Esophagus squamous epithelium (tissue), 5 donors: ENCODE measurements at places on chromosomes 3 and 15.

DNA sequence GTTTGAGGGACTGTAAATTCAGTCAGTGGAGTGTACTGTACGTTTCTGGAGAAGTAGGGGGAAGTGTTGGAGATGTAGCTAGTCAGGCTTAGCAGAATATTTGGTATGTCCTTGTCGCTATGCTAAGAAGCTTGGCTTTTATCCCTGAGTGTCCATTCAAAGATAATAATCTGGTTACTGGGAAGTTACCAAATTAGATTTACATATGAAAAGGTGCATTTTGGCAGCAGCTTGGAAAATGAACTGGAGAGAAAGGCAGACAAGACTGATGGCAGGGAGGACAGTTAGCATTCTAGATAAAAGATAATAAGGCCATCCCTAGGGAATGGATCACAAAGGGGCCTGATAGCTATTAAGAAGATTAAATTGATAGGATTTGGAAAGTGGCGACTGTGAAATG lies 58.7 kb downstream of the P2RY1 start:
- DNase-seq: no peak

DNA sequence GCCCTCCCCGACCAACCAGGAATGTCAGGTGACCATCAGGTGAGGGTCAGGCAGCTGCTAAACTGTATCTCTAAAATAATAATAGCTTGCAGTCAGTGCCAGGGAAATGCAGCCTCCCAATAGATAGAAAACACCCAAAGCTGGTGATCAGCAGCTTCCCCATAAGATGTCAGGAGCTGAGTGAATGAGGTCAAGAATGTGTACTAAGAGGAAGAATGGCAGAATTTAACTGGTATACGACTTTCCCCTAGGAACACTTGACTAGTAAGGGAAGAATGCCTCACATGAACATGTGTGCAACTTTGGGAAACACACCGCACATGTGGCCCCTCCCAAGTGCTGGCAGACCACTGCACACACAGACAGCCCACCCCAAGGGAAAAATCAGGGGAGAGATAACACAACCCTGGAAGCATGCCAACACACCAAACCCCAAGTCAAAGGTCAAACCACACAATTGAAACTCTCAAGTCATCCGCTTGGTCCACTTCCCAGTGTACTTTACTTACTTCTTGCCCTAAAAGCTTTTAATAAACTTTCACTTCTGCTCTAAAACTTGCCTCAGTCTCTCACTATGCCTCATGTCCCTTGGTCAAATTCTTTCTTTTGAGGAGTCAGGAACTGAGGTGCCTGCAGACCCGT lies 806.5 kb downstream of the OTOL1 start:
- no peak for DNase-seq

DNA sequence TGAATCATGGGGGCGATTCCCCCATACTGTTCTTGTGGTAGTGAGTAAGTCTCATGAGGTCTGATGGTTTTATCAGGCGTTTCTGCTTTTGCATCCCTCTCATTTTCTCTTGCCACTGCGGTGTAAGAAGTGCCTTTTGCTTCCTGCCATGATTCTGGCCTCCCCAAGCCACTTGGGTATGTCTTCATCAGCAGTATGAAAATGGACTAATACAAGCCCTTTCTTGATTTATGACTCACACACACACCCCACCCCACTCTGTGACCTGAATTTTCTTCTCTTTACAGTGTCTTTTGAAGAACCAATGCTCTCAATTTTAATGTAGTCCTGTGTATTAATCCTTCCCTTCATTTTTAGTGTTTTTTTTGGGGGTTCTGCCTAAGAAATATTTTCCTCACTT lies 244.8 kb downstream of the PLCL2 start:
- no peak for DNase-seq

DNA sequence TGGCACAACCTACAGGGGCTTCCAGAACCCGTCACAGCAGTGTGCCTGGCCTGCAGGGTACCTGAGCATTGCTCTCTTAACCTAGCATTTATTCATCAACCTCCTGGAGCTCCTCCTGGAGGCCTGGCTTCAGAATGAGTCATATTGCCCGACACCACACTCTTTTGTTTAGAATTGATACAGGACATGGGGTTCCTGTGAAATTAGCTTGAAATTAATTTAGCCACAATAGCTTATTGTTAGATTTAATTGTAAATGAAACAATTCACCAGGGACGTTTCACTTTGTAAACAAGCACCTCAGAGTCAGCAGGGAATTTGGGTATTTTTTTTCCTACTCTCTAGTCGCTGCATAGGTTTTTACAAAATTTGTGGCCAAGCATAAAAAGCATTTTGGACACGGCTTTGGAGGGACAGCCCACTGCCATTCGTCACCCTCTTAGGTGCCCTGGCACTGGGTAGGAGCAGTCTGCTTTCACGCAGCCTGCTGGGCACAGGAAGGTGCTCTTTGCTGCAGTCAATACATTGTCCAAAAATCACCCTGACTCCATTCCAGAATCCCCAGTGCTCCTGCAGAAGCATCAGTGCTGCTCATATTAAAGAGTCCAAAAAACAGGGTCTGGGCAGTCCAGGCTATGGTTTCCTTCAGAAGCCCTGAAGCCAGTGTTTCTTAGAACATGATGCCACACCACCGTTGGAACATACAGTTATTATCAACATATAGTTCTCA lies 60.8 kb upstream of the MEF2A start:
- no peak for DNase-seq

DNA sequence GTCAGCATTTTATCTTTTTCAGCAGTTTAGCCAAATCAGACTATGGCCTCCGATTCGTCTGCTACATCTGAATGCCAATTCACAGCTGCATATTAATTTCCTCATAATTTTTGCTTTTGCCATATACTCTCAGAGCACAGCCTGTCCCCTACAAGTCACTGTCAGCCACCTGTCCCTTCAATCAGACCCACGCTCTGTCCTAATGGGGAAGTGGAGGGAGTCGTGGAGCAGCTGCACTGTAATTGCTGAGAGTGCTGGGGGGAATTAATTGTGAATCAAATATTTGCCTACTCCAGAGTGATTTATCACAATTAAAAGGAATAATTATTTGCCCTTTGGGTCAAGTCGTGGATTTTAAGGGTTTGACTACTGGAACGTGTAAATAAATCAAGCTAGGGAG lies 75.5 kb downstream of the EBLN2 start:
- DNase-seq: no peak

DNA sequence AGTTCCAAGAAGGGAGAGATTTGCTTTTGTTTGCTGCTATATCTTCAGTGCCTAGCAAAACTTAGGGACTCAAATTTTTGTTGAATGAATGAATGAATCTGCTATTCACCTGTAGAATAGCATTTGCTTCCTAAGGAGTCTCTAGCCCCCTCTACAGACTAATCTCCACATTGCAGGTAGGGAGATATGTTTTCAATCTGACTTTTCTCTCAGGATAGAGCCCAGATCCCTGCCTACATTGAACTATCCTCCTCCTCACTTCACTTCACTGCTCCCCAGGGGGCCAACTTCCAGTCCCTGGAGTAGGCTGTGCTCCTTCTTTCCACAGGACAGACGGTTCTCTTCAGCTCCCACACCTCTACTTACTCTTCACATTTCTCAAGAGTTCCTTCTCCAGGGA lies 81.9 kb upstream of the PTX3 start:
- DNase-seq: no peak

GRCh38 chr15:41994772-41995475 lies 22.6 kb upstream of the EHD4 start:
- DNase-seq: no peak

DNA sequence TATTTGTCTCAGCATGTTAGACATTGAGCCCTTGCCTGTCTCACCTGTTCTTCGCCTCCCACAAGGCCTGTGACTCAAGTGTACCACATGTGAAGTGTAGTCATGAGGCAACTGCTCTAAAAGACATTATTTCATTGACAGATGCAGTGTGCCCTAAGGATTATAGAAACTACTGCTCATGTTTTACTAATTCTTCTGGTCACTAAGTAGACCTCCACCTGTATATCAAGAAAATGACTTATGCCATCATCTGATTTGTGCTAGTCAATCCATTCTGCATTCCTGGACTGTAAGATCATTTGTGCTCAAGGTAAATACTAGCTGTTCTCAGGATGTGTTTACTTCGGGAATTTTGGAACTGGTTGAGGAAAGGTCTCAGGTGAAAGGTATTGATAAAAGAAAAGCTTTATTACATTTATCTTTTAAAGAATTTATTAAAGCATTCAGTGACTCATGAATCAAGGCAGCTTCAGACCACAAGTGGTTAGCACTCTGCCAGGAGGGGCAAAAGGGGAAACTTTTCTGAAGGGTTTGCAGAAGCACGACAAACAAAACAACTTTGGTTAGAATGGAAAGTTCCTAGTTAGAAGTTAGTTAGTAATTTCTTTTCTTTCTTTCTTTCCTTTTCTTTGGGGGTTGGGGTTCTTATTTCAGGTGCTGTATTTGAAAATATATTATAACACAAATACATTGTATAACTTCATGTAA lies 465.3 kb upstream of the CBLB start:
- DNase-seq: no peak

DNA sequence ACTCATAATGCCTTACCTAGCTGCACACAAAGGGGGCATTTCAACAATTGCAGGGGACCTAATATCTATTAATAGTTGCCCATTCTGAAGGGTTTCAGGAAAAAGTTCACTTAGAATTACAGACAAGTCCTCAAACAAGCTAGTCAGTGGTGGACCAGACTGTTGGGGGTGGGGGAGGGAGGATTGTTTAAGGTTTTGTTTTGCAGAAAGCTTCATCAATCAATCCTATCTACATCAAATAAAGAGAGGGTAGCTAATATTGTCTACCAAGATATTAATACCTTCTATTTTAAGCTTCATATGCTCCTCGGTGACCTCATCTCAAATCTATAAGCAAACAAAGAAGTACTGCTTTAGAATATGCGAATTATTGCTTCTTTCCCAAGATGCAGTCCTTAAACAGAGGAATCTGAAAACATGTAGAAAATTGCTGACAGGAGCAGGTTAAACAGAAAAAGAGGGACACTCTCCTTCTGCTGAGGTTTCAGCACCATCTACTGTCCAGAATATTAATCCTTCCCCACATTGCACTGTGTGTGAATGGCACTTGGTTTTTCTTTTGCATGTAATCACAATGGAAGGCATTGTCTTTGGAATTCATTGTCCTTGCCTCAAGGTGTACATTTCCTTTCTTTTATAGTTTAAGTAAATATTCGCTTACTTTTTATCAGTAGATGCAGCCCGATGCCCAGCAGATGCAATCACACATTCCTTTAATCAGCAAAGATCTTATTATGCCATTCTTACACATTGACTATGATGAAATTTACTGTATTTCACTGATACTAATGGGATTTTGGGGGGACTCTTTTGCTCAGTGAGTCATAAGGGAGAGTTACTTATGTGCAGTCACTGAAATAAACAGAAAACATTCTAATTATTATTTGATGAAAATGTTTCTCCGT lies 94.7 kb downstream of the IL5RA start:
- no peak for DNase-seq

DNA sequence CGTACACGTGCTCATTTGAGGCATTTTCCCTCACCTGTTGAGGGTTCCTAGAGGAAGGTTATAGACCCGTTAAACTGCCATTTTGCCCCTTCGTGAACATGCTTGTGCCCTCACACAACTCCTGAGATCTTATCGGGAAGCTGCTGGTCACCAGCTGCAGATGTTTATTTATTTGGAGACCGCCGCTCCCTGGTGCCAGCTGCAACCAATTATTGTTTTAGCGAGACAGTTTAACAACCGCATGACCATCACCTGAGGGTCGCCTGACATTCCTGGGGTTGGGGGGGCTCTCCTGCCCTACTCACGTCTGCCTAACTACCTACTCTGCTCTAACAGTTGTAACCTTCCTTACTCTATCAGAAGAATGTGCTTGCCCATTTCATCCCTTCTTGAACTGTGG lies 292.5 kb downstream of the MCTP2 start:
- no peak for DNase-seq

DNA sequence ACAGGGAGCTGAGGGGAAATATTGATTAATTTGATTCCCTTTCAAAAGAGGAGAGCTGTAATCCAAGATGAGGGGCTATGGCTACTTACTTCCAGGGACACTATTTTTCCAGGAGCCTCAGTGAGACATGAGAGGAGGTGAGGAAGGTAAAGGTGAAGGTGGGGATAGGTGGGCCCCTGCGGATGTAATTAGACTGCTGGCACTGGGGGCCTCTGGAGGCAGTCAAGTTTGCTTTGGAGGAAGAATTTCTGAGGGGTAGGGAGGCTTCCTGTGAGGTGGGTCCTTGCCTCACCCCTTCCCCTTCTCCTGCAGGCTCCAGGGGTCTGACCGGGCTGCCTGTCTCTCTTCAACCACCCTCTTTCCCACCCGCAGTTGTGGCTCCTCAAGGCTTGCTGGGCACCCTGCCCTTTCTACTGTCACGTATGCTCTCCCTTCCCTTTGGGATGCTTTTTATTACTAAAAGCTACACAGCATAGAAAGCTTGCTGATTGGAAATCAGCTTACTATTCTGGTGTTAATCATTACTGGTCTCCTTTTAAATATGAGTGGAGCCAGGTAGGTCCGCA lies 22.5 kb downstream of the GASK1A start:
- no peak for DNase-seq

DNA sequence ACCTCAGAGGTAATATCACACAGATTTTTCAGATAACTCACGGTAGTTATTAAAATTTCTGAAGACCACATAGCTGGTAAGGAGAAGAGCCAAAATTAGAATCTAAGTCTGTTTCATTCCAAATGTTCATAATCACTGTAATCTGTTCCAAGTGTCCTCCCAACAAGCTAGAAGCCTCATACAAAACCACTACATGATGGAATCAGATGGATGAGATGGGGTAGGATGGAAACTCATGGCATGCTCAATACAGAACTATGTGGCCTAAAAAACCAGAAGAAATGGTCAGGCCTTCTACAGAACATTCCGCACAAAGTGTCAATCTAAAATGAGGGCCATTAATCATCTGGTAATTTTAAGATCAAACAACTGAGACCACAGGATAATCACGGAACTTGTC lies 91.8 kb downstream of the THBS1 start:
- DNase-seq: no peak

DNA sequence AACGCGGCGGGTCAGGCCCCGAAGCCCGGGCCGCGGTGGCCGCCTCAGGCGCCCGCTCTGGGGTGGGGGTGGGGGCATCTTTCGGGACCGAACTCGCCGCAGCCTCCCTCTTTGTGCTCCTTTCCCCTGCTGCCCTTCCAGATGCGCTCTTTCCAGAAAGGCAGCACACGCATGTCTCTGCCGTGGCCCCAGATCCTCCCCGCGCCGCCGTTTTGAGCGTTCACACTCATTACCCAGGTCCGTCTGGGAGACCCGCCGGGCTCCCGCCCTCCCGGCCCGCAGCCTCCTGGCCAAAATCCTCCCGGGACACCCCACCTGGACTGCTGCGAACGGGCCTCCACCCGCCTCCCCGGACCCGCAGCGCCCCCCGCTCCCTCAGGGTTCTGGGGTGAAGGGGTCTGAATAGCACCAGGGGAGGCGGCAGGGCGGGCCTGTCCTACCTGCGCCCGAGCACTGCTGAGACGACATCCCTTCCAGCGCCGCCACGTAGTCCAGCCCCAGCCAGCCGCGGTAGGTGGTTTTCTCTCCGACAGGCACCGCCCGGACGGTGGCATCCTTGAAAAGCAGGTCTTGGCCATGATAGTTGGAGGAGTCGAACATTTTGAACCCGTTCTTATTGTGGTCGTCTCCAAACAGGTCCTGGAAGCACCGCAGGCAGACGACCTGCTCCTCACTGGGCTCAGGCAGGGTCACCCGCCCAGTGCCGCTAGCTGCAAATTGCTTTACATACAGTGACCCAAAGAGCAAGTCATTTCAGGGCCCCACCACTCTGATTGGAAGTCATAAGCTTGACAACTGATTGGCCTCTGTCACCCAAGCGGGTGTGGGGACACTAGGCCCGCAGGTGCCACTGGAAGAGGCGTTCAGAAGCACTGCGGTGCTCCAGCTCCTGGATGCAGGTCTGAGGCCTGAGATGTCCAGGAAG lies 25.9 kb downstream of the MELTF start:
- no peak for DNase-seq

- DNase-seq: no peak
Observed at GRCh38 chr15:76333720-76334437, 2.7 kb upstream of the ISL2 start.
